Hepatocyte (in vitro differentiated cells): ENCODE measurements at places on chromosomes 11 and 22. TPM values are rescaled to one million over a fixed set of nuclear protein-coding genes. Genes with fewer than 3 reads are reported as not detected.
A peak's percentile ranks its signal among the peaks of the same experiment; 100 is the strongest.

GRCh38 chr11:134949121-134950090, 537.4 kb upstream of the B3GAT1 start:
- no peak for DNase-seq

DNA sequence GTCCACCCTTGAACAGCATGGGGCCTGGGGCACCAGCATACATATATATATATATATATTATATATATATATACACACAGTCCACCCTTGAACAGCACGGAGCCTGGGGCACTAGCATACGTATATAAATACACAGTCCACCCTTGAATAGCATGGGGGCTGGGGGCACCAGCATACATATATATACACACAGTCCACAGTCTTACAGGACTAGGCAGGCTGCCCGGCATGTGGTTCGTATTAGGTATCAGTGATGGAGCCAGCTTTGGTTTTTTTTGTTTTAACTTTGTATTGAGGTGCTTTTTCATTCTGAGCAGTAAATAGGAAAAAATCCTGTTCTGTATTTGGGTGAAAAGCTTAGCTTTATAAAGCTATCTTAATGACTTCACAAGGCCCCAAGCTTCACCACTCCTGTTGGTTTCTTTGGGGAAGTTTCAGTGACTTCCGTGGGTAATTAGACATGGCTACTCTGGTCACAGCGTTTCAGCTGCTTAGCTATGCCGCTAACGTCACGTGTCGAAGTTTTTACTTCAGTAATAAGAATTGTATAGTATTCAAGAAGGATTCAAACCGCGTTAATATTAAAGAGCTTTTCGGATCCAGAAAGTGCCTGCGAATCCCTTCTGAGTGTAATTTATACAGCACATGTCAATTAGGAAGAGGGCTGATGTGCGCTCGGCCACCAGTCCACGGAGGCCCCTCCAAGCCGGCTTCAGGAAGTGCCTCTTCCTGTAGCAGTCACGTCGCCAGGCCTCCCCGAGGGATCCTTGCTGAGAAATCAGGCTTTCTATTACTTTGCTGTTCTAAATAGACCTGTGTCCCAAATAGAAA, 179.7 kb downstream of the TBC1D22A start:
- peak; percentile 40 for DNase-seq

- no peak for DNase-seq
Measured at GRCh38 chr11:93737904-93738612, 3.2 kb downstream of the TAF1D start.

- DNase-seq: no peak
Measured at GRCh38 chr11:9619971-9620370, 43.9 kb upstream of the SWAP70 start.

DNA sequence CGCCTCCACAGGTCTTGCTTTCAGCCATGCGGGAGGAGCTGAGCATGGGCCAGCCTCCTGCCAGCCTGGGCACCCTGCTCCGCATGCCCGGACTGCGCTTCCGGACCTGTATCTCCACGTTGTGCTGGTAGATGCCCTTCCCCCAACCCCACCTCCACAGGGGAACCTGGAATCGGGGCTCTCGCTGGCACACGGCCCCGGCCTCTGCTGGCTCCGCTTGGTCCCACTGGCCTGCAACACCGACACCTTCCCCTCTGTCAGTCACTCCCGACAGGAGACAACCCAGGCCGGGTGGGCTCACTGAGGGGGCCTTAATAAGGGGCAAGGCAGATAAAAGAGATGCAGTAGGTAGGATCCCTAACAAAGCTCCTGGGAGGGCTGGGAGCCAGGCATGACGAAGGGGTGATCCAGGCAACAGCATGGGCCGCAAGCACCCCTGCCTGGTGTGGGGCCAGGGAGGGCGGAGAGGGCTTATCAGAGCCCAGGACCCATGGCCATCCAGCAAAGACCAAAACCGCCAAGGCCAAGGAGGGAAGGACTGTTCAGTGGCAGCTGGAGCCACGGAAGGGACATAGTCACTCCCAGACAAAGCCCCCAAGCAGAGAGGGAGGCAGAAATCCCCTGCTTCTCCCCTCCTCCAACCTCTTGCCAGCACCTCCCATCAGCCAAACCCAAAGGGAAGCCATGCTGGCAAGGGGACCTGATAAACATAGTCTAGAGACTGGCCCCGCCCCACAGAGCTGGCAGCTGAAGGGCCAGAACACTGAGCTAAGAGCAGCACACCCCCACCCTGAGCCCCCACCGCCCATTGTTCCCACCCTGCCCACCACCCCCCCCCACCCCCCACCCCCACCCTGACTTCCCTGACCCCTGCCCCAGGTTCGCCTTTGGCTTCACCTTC, 8.0 kb downstream of the SLC22A12 start:
- no peak for DNase-seq

- no peak for DNase-seq
Measured at GRCh38 chr11:11313426-11313825, 39.6 kb downstream of the CSNK2A3 start.

DNA sequence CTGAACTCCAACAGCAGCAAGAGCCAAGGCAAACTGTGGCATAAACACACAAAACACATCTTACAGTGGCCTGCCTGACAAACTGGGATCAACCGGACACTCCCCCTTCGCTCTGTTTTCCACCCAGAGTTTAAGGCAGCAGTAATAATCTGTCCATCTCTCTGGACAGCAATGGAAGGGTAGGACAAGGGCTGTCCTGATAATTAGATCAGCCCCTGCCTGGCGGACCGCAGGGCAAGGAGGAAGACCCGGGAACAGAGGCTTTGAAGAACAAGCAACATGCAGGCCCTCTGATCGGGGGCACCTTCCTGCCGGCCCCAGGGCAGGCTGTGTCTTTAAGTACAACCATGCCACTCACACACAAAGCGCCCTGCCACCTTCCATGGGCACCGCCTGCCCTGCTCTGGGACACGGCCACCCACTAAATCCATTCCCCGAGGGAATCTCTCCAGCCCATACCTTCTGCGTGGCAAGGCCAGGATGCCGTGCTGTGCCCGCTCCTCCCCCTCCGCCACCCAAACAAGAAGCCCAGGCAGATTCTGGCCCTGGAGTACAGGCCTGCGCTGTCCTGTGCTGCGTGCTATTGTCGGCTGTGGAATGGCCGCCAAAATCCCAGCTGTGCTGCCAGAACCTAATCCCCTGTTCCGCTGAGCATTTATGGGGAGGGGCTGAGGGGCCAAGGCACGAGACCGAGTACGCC, 38.8 kb downstream of the NUMA1 start:
- peak; percentile 82 for DNase-seq

The F2 gene
- polyA plus RNA-seq: 96.2 and 111 TPM in 2 replicates

The DGCR6 gene
- 6.8 and 8.9 TPM in 2 replicates for polyA plus RNA-seq

The CCDC179 gene
- 0.40 TPM in 1 of 2 replicates, not detected in the other for polyA plus RNA-seq

The TRIM6 gene
- 4.3 and 8.0 TPM in 2 replicates for polyA plus RNA-seq

The FAM118B gene
- polyA plus RNA-seq: 22.1 and 35.2 TPM in 2 replicates
